NCI-H1092 treated with DMSO at 0.1 percent for 48 hours (cell line): ENCODE measurements at places on chromosomes 3 and 15.

DNA sequence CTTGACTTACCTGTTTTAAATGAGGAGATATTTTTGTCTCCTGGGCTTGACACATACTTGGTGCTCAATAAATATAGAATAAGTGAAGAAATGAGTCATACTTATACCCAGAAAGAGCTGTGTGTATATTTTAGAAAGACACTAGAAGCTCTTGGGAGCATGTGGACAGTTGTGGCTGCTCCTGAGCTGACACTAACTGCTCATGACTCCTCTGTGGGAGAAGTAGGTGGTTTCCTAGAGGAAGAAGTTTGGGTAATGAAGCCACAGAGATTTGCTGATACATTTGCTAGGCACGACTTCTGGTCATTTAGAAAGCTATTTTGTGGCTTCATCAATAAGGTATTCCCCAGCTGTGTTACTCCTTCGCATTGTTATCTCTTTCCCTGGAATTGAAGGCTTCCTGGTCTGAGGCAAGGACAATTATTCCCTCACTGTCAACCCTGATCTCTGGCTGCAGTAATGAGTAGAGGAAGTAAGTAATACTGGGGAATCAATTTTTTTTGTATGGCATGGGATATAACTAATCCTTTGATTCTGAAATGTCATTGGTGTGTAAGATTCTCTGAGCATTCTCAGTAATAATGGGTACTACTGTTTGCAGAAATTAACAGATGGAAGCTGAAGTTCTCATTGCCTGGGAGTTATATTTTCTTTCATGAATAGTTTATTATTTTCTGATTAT is 79.6 kb upstream of the DCBLD2 start:
- no peak for DNase-seq

DNA sequence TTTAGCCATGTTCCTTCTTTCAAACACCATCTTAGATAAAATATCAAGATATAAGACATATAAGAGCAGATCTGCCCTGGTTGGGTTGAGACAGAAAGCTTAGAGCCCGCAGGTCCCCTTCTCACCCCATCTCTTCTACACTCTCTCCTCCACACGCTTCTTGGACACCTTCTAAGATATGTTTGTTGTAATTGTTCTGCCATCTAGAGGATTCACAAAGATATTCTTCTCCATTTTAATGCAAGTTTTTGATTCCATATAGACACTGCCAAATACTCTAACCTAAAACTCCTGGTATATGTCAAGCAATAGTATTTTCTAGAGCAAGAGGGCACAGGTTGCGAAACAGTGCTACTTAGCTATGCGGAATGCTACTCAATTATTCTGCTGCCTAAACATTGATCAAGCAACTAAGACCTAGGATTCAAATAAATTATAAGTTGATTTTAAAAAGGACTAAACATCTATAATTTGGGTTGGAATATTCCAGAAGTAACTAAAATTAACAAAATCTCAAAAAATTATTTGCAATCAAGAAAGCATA is 6.8 kb downstream of the CHRM5 start:
- DNase-seq = no peak

GRCh38 chr3:139324456-139324855 is 19.4 kb upstream of the MRPS22 start:
- DNase-seq = no peak

DNA sequence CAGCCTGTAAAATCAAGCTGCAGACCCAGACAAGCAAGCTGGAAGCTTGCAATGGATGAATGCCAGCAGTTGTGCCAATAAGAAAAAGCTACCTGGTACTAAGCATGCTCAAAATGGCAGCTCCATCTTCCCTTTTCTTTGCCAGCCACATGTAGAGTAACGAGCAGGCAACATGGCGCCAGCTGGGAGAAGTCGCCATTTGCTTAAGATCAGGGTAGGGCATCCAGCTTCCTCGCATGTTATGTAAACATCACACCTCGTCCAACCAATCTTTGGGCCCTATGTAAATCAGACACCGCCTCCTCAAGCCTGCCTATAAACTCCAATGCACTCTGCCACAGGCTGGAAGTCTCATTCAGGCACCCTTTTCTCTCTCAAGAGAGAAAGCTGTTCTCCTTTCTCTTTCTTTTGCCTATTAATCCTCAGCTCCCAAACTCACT is 973.9 kb downstream of the FHIT start:
- DNase-seq = no peak

DNA sequence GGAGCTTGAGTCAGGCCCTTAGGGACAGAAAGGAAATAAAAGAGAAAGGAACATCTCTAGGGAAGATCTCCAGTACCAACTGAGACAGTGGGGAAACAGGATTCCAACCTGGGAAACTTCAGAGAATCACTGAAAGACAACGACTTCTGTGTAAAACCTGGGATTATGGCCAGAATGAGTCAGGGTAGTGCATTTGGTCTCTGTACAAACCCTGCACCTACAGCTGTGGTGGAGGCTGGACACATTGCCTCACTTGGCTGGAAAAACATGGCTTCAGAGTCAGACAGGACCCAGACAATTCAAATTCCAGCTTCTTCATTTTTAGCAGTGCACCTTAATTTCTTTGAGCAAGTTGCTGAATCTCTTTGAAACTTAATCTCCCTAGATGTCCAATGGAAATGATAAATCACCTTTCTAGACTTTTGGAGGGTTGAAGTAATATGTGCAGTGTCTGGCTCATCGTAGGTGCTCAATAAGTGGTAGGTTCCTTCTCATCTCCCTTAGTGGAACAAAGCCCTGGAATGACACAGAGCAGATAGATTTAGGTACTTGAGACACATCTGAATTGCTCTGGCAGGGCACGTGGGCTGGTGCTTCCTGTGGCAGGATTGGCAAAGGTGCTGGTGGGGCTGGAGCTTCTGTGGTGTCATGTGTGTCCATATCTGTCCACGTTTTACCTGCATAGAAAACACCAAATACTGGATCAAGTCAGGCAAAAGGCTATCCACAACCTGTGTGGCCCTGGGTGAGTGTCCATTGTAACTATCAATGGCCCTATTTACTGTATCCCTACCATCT is 6.1 kb upstream of the CLSTN2 start:
- no peak for DNase-seq

DNA sequence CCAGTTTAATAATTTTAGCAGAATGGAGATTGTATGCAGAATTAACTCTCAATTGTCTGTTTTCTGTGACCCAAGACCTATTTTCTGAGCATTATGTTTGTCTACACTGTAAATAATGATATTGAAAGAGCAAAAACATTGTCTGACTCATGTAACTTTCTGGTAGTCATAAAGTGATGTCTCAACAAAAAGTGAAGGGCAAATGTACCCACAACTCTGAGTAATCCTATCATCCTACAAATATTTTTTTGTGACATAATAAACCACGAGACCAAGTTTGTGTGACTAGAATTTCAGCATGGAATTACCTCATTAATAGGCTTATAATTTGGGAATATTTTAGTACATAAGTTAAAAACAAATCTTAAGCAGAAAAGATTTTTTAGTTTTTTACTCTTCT is 15.4 kb upstream of the ABHD10 start:
- no peak for DNase-seq

- no peak for DNase-seq
Measured at GRCh38 chr3:59186725-59187124, 136.9 kb upstream of the CFAP20DC start.

DNA sequence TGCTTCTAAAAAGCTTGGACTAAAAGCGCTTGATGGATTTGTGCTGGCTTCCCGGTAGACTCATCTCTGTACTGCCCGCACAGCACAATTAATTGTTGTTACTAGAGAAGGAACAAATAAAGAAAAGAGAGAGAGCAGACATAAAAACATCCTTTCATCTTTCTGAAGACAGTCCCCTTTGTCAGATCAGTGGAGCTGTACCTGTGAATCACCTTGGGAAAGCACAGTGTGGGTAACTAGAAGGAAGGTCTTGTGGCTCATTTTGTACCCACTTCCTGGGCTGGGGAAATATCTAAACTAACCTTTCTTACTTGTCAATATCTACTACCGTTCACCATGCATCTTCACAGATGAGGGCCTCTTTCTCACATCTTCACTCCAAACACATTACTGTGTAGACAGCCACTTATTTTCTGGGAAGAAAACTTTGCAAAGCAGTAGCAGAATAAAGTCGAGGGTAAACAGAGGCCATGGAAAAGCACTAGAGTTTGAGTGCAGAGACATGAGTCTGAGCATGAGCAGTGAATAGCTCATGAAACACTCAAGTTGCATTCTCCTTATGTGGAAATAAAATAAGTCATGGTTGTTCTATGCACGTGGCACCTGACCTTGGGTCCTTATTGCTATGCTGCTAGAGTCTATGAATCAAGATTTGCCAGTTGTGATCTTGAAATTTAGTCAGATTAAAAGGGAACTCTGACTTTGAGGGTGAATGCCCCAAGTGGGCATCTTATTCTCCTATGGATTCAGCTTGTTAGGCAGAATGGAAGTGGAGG is 169.3 kb downstream of the LPP start:
- DNase-seq = no peak

DNA sequence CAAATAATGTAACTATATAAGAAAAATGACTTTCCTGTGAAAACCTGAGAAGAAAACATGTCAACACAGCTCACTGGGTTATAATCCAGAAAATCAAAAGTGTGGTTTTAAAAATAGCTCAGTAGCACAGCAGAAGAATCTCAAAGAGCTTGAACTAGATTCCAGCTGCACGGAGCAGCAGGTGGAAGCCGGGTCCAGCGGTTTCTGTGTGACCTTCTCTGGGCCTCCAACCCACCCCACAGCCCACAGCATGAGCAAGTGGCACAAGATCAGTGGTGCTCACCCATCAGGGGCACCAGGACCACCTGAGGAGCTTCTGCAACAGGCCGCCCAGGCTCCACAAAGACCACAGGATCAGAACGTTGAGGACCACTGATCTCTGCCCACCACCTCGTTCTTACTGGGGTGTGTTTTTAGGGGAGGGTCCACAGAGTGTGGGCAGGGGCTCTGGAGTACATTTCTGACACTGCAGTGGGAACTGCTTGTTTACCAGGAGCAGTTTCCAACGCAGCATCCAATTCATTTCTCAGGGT is 23.2 kb downstream of the SLC41A3 start:
- no peak for DNase-seq

DNA sequence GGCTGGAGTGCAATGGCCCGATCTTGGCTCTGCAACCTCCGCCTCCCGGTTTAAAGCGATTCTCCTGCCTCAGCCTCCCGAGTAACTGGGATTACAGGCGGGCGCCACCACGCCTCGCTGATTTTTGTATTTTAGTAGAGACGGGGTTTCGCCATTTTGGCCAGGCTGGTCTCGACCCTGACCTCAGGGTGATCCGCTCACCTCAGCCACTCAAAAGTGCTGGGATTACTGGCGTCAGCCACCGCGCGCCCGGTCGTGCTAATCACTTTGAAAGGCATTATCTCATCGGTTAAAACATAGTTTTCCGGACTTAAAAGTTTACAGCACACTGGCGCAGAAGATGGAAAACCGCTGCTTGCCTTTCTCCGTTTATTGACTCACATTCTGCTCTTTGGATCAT is 27.6 kb upstream of the MTHFS start:
- no peak for DNase-seq

- DNase-seq = no peak
Measured at GRCh38 chr15:77499087-77499760, 78.5 kb downstream of the HMG20A start.

- no peak for DNase-seq
Measured at GRCh38 chr3:156575641-156576040, 20.7 kb upstream of the SSR3 start.

- no peak for DNase-seq
Measured at GRCh38 chr3:174120997-174121396, 723.5 kb downstream of the NLGN1 start.

- no peak for DNase-seq
Measured at GRCh38 chr15:31525185-31525695, 198.6 kb downstream of the KLF13 start.

DNA sequence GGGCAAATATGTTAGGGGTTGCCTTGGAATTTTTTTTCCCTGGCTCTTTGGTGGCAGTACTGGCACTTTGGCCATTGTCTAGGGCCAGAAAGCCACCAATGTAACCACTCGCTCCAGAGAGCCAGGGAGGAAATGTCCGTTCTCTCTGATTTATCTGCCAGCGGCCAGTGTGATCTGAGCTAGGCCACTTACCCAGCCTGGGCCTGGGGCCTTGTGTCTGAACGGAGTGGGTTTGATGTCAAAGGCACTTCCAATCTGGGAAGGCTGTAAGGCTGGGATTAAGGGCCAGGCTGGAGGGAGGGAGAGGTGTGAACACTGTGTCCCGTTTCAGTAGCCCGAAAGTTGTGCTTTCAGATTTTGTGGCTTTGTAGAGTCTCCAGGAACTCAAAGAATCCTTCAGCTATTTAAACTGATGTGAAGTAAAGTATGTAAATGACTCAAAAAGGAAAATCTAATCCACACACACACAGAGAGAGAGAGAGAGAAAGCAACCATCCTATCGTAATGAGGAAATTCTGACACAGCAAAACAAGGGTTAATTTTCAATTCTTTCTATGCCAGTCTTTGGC is 271.0 kb downstream of the PDZRN3 start:
- no peak for DNase-seq

DNA sequence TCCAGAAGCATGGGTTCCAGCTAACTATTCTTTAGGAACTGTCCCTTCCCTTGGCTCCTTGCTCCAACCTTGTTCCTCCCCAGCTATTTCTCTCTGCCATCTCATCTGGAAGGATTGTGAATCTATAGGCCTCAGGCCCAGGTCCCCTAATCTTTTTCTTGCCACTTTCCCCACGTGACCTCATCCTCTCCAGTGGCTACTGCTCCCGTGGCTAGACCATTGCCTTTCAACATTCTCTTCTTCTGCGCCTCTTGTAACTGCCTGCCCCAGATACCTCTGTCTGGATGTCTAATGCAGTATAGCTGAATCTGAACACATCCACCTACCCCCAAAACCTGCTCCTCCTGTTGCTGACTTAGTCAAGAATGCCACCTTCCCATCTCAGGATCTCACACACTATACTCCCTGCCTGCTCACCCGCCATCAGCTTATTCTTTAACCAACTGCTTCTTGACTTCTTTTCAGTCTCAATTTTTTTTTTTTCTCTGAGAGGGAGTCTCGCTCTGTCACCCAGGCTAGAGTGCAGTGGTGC is 5.2 kb downstream of the GPX1 start:
- no peak for DNase-seq

GRCh38 chr15:88049506-88049905 is 207.0 kb downstream of the NTRK3 start:
- DNase-seq = no peak

DNA sequence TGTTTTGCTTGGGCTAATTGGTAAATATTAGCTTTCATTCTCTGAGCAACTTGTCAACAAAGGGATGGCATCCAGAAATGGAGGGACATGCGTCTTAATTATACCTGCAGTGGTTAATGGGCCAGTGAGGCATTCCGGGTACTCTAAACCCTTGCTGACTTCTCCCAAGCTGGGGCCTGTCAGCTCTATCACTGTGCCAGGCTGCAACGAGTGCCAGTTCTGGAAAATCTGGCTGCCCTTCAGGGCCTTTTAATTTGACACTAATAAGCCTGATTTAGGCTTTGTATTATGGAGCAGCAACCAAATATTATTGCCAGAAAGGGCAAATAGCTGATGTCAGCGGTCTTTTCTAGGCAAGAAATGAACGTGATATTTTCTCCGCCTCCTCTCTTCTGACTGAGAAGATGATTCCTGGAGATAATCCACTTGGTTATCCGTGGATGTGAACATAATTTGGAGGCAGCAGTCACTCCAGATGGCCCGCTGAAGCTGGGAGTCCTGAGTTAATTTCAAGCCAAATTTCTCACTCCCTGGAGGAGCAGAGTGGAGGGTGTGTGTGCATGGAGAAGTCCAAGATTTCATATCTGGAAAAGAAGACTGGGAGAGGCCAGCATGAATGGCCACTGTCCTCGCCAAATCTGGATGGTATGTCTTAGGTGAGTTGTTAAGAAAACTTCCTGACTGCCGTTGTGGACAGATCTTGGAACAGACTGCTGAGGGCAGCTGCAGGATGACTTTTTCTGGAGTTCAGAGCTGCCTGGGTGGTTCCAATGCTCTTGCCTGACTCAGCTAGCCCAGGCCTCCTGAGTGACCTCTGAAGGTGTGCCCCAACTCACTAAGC is 44.4 kb upstream of the PSMD6 start:
- no peak for DNase-seq
